ENCODE measurements at places on chromosomes 3 and 15. TPM values are rescaled to one million over a fixed set of nuclear protein-coding genes. Genes with fewer than 3 reads are reported as not detected.

The FBXO40 gene
- total RNA-seq = not detected

The CHRNA3 gene
- total RNA-seq = 0.33 TPM

The SAMD7 gene
- not detected for total RNA-seq

The ZPLD1 gene
- not detected for total RNA-seq

The SPINT1 gene
- 0.73 TPM for total RNA-seq

The CILP gene
- total RNA-seq = 0.46 TPM

The GOLGA8R gene
- total RNA-seq = 0.19 TPM

The CHRNA7 gene
- total RNA-seq = 4.4 TPM

The CTXND1 gene
- 0.01 TPM for total RNA-seq

The PRSS50 gene
- total RNA-seq = not detected

The SEC11A gene
- total RNA-seq = 301 TPM

The CTDSPL gene
- 21.3 TPM for total RNA-seq

The TMEM115 gene
- 49.8 TPM for total RNA-seq

Data from A549 treated with AZD2906 at 1 μM for 4 hours (cell line).